Activated CD4-positive, alpha-beta memory T cell treated with anti-CD3 and anti-CD28 coated beads, Interleukin-2, amount 10 ng/mL, durations not matched to agents 7 days and 5 days (primary cell): ENCODE measurements at places on chromosomes 7 and 10.

DNA sequence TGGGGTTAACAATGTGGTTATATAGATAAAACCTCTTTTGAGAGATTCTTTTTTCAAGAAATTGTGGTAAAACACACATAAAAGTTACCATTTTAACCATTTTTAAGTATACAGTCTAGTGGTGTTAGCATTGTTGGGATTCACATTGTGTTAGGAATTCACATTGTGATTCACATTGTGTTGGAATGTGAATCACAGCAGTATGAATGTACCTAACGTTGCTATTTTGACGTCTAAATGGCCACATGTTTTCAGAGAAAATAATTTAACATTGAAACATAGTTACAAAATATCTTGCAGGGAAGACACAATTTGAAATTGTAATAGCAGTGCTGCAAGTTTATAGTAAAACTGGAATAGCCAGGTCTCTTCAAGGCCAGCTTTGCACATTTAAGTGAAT, 129.0 kb downstream of the BICC1 start:
- DNase-seq = no peak

DNA sequence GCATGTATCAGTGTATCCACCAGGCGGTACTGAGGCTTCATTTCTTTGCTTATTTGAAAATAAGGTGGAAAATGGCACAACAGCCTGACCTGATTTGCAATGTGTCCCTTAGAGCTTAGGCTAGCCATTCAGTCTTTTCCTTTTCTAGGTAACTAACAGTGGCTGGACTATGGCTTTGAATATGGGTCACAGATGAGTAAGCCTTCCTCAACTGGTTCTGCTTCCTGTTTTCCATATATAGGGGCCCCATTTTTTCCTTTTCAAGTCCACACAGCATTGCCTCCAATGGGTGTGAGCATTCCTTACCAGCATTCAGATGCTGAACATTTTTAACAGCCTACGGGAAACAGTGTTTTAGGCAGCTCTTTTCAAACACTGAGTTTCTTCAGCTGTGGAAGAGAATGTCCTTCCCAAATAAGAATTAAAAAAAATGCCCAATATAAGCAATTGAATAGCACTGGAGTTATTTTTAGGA, 3.9 kb upstream of the ITGB1 start:
- DNase-seq = no peak

DNA sequence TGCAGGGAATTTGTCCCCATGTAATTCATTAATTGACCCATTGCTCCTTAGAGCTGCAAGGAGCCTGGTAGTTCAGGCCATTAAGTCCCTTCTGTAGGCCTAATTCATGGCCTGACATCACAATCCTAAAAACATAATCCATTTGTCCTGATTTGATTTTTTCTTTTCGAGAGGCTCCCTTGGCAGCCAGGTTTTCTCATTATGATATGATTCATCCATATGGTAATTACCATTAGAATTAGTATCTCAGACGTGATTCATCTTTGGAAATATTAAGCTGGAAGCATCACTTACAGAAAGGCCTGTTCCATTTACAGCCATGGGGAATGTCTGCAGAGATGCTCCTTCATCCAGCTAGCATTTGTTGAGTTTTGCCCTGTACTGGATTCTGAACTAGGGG, 128.5 kb downstream of the PLCE1 start:
- no peak for DNase-seq

GRCh38 chr7:518630-519483, 789 bp downstream of the PDGFA start:
- peak; percentile 27 for DNase-seq

DNA sequence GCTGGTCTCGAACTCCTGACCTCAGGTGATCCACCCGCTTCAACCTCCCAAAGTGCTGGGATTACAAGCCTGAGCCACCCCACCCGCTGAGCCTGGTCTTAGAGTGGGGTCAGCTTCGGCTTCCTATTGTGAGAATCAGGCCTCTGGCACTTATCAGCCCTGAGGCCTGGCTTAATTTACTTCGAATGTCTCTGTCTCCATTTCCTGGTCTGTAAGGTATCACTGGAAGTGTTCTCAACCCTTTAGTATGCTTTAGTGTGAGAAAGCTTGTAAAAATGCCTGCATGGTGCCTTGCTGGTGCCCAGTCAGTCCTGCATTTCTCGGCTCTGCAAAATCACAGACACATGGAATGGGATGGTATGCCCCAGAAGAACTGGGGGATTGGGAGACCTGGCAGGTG, 671.4 kb upstream of the GALNT17 start:
- no peak for DNase-seq

- no peak for DNase-seq
These were observed 45.5 kb upstream of the PIK3CG start for GRCh38 chr7:106819546-106819945.

- no peak for DNase-seq
These were observed 153.6 kb downstream of the DYNC1I1 start for GRCh38 chr7:95925971-95926370.
